ENCODE measurements at places on chromosomes 3 and 15.

- DNase-seq: no peak
These were observed 6.6 kb upstream of the RHCG start for GRCh38 chr15:89502867-89503595.

- DNase-seq: no peak
These were observed 18.8 kb downstream of the ZXDC start for GRCh38 chr3:126456766-126457388.

GRCh38 chr3:9278498-9278897 is 29.1 kb upstream of the SRGAP3 start:
- DNase-seq: no peak

DNA sequence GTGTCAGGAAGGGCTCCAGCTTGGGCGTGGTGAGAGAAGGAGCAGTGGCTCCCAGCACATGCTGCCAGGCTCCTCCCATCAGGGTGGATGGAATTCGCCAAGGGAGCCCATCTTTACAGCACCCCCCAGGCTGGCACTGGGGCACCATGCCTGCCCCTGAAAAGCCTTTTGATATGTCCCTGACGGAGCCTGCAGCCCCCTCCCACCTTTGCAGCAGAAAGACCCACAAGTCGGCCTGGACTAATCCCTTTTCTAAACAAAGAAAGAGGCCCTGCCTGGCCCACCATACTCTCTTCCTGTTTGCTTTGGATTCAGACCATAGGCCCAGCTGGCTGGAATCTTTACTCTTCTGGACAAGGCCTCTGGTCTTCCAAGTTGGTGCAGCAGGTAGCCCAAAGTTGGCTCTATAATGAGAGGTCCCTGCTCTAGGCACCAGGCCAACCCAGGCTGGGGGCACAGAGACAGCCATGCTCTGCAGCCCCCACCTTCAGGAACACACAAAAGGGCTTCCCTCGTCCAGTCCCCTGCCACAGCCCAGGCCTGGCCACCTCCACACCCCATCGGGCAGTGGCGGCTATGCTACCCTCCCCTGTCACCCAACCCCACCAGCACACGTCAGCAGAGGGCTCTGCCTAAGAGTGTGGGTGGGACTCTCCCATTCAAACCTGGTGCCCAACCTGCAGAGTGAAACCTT is 5.4 kb downstream of the ANPEP start:
- DNase-seq: no peak

- no peak for DNase-seq
These were observed 79.7 kb downstream of the CACNA2D3 start for GRCh38 chr3:54202054-54202453.

DNA sequence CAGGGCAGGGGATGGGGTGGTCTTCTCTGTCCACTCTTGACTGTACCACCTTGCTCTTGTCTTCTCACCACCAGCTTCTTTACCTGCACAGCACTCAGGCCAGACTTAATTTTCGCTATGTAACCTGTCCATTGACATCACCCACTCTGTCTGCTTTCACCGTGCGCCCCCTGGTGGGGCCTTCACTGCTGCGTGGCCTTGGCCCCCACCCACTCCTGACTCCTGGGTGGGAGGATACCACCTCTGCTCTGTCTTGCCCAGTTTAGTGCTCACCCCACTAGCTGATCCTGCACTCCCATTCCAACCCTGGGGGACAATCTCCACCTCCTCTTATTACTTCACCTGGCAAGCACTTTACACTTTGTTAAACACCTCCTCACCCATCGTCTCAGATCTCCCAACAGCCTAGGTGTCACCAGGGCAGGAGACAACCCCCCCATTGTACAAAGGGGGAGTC is 17.7 kb downstream of the PTH1R start:
- DNase-seq: peak; percentile 75

GRCh38 chr3:73653877-73654276 is 29.1 kb upstream of the PDZRN3 start:
- no peak for DNase-seq

DNA sequence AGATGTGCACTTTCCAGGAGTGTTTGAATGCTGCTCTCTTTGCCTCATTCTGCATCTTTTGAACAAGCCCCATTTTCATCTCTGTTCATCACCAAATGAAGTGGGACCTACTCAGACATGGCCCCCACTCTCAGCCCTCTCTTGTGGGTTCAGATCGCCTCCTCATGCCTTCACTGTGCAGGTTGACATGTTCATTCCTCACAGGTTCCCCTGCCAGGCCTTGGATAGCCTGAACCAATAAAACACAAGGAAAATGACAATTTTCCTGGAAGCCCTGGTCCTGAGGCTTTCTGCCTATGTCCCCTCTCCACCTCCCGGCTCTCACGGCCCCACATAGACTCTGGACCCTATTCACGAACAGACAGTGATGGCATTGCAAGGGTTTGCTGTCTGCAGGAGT is 17.7 kb downstream of the KLF15 start:
- DNase-seq: no peak

- no peak for DNase-seq
These were observed 288.0 kb upstream of the TLE3 start for GRCh38 chr15:70385711-70386110.

- DNase-seq: peak; percentile 45
These were observed 5.6 kb downstream of the TIGIT start for GRCh38 chr3:114299421-114299820.

GRCh38 chr3:131540821-131541220 is 38.0 kb upstream of the MRPL3 start:
- no peak for DNase-seq

- DNase-seq: no peak
These were observed 5.9 kb upstream of the TKT start for GRCh38 chr3:53261712-53262111.

GRCh38 chr15:43859546-43859945 is 32.7 kb downstream of the WDR76 start:
- DNase-seq: no peak

- no peak for DNase-seq
These were observed 102.9 kb downstream of the LRRC49 start for GRCh38 chr15:70995383-70995970.

DNA sequence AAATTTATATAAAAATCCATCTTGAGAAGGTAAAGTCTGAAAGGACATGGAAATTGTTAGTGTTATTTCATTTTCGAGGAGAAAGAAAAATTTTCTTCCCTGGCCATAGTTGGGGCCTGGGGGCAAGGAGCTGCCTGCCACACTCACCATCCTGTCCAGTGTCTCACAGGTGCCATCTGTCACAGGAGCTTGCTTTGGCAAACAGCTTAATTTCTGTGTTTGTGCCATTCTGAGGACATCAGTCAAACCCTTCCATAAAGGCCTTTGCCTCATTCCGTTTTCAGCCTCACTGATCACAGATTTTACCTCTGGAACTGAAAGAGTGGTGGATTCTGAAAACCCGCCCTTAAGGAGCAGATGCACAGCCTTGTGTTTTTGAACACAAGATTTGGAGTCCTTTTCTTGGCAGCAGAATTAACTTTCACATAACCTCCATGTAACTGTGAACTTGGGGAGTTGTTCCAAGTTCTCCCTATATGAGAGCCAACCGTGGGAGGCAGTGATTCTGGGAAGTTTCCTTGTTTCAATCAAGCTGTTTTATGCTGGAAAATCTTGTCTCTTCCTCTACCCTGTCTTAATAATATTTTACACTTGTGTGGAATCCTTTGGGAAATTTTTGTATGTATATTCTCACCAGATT is 254.7 kb downstream of the CACNA2D3 start:
- no peak for DNase-seq

DNA sequence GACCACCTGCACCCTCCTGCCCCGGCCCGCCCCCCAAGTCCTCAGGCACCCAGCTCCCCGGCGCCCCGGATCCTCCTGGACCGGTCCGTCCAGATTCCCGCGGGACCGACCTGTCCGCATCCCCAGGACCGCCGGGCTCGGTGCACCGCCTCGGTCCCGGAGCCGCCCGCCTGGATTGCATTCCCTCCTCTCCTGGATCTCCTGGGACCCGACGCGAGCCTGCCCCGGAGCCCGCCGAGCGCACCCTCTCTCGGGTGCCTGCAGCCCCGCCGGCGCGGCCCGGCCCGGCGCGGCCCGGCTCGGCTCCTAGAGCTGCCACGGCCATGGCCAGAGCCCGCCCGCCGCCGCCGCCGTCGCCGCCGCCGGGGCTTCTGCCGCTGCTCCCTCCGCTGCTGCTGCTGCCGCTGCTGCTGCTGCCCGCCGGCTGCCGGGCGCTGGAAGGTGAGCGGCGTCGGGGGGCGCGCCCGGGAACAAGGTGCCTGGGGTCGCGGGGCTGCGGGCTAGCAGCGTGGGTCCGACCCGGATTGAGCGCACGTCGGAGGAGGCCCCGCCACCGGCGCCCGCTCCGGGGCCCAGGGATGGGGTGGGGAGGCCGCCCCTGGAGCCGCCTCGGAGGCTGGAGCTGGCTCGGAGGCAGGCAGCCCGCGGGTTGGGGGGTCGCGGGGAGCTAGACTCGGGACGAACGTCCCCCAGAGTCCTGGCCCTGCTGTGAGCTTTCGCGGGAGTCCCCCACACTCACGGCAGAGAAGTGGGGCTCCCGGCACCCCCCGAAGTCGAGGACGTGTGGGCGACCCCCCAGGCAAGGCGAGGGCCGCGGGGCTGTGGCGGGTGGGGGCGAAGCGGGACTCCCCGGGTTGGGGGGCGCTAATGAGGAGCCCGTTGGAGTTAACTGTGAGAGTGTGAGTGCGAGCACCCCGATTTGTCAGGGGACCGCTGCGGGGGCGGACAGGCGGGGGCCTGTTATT is 610 bp downstream of the EPHB3 start:
- DNase-seq: no peak

DNA sequence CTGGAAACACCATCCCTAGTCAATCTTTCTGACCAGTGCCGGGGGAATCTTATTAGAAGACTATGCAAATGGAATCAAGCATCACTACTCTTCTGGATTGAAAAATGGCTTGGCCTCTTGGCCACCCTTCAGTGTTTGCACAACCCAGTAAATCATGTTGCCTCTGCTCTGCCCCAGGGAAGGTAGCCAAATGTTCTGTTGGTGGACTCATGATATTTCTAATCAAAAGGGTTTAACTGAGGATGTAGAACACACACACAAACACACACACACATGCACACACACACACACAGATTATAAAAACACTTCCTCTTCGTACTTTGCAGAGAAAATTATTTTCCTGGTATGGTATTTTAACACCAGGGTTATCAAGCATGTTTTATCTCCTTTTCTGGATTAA is 7.9 kb downstream of the RBP2 start:
- DNase-seq: no peak

- no peak for DNase-seq
These were observed 143.3 kb downstream of the CMSS1 start for GRCh38 chr3:99960941-99961340.

DNA sequence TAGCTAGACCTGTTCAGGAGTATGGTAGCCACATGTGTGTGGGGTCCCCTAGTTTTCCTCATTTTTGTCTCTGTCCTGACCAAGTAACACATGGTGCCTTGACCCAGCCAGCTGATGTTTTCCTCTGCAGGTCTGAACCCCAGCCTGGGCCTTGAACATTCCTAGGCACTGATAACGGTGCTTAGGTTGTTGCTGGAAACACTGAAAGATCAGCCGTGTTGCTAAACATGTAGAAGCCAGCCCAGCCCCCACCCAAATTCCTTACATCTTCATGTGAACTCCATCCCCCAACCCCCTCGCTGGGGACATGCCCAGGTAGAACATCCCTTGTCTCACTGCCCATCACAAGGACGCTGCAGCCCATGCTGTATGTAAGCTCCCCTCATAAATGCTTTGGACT is 18.7 kb downstream of the RTP3 start:
- no peak for DNase-seq

All from activated CD4-positive, alpha-beta T cell treated with anti-CD3 and anti-CD28 coated beads, Interleukin-10, Interleukin-2, amounts not matched to agents 100 ng/mL and 50 ng/mL, durations not matched to agents 16 hours and 8 hours (primary cell).